ENCODE measurements at places on chromosomes 12 and 14. TPM values are rescaled to one million over a fixed set of nuclear protein-coding genes. Genes with fewer than 3 reads are reported as not detected.

PPP1R1A gene
- total RNA-seq = not detected

- H3K27me3 ChIP-seq = no peaks in the 10 kb centered on the region
- peaks cover 53% of the 10 kb centered on the region for H3K4me1 ChIP-seq
- H3K27ac ChIP-seq = peak overlapping the region; percentile 99
Measured at GRCh38 chr12:132445884-132446632, 43.9 kb upstream of the FBRSL1 start.

- peak overlapping the region; percentile 23 for H3K27ac ChIP-seq
- no peak overlapping the region for H3K4me3 ChIP-seq
- H3K4me1 ChIP-seq = peaks cover 30% of the 10 kb centered on the region
- DNase-seq = no peak
- H3K27me3 ChIP-seq = no peaks in the 10 kb centered on the region
Measured at GRCh38 chr12:57514720-57515407, 5.5 kb downstream of the DDIT3 start.

PTPRQ gene
- not detected for total RNA-seq

DNA sequence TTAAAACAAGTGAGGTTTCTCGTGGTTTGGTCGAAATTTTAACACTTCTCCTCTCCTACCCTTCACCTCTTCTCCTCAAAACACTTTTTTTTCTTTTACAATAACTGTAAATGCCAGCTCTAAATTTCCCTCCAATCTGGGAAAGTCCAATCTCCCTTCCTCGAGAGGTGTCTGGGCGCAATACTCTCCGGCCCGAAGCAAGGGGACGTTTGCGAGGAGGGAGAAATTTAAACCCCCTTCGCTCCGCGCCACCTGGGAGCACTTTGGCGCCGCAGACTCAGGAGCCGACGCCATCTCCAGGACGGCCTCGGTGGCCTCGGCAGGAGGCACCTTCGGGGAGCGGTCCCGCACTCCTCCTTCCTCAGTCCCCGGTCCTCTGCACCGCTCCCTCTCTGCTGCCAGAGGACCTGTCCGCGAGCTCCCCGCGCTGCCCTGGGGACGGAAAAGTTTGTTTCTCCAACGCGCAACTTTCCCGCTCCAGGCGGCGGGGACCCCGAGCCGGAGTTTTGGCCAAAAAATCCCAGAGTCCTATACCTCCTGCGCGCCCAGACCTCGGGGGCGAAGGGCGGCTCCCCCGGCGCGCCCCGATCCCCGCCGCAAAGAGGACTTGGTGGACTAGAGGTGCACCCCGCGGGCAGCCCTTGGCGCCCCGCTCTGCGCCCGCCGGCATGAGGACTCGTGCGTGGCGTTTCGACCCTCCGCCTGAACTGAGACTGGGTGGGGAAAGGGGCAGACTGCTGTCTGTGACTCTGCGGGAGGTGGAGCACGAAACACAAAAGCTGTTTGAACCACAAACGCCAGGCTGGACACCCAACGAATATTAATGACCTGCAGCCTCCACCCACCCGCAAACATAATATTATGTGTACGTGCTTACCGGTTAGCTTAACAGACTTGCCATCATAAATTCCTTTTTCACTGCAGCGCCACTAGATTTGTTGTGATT lies 95.2 kb upstream of the HMGA2 start:
- no peak overlapping the region for H3K4me3 ChIP-seq
- no peak overlapping the region for H3K27ac ChIP-seq
- H3K4me1 ChIP-seq = no peaks in the 10 kb centered on the region
- H3K27me3 ChIP-seq = peaks cover 48% of the 10 kb centered on the region
- DNase-seq = no peak
- no peaks in the 10 kb centered on the region for H3K36me3 ChIP-seq

DNA sequence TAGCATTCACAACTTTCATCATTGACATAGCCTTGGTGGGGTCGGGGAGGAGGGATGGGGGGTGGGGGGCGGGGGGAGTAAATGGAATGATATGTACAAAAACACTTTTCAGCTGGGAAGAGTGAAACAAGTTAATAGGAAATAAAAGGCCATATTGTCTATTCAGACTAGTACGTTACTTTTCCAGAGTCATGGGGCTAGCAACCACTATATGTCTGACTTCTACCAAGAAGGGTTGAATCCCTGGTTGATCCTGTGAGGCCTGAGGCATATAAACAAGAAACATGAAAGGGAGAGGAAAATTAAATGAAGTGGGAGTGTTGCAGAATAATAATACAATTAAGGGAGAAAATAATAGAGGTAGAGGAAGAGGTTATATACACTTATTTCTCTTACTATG lies 225.5 kb downstream of the ERC1 start:
- no peaks in the 10 kb centered on the region for H3K27me3 ChIP-seq
- no peak overlapping the region for H3K27ac ChIP-seq
- H3K36me3 ChIP-seq = no peaks in the 10 kb centered on the region
- H3K4me3 ChIP-seq = no peak overlapping the region
- H3K4me1 ChIP-seq = peaks cover 5% of the 10 kb centered on the region

- H3K27me3 ChIP-seq = peaks cover 19% of the 10 kb centered on the region
- no peak overlapping the region for H3K4me3 ChIP-seq
- no peak for DNase-seq
- peaks cover 2% of the 10 kb centered on the region for H3K4me1 ChIP-seq
- no peak overlapping the region for H3K27ac ChIP-seq
Measured at GRCh38 chr14:105165761-105166485, 2.7 kb downstream of the JAG2 start.

DNA sequence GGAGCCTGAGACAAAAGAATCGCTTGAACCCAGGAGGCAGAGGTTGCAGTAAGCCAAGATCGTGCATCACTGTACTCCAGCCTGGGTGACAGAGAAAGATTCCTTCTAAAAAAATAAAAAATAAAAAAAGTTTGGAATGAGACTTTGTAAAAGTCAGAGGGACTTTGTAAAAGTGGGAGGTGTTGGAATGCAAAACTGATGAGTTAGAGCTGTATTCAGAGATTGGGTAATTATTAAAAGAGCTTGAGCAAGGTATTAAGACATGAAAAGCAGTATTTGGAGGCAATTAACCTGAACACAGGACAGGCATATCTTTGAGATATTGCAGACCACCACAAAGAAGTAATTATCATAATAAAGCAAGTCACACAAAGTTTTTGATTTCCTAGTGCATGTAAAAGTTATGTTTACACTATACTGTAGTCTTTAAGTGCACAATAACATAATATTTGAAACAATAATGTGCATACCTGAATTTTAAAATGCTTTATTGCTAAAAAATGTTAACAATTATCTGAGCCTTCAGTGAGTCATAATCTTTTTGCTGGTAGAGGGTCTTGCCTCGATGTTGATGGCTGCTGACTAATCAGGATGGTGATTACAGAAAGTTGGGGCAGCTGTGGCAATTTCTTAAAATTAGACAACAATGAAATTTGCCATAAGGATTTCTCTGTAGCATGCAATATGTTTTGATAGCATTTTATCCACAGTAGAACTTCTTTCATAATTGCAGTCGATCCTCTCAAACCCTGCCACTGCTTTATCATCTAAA lies 33.1 kb downstream of the PHLDA1 start:
- DNase-seq = no peak
- no peak overlapping the region for H3K4me3 ChIP-seq
- no peaks in the 10 kb centered on the region for H3K27me3 ChIP-seq
- H3K27ac ChIP-seq = no peak overlapping the region
- no peaks in the 10 kb centered on the region for H3K36me3 ChIP-seq
- peaks cover 34% of the 10 kb centered on the region for H3K4me1 ChIP-seq

TEP1 gene
- 25.3 TPM for total RNA-seq

DNA sequence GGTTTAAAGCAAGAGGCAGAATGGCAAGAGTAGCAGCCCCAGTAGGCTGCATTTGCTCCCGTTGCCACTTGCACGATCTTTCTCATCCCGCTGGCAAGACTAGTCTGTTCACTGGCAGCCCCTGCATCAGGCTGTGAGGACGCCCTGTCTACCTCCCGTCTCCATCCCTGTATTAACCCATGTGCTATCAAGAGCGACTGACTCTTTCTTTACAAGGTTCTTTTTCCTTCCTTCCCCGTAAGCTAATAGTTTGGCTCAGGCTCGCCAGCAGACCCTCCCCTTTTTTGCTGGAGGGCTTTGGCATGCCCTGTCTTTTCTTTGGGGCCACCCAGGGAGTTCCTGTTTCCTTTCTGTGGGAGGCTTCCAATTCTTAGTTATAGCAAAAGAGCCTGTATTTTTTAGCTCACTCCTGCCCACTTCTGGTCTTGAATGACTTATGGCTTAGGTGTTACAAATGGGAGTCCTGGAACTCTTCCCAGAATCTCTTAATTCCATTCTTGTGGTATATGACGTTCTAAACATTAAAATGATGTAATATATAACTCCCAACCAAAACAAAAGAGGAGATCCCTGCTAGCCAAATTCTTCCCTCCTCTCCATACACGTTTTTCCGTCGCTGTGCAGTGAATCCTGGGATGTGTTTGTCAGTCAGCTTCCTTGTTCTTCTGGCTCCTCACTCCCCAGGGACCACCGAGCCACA lies 149.0 kb downstream of the PRKCH start:
- H3K27ac ChIP-seq = peak overlapping the region; percentile 92
- H3K4me3 ChIP-seq = peak overlapping the region; percentile 78
- peaks cover 63% of the 10 kb centered on the region for H3K36me3 ChIP-seq
- H3K27me3 ChIP-seq = no peaks in the 10 kb centered on the region

- no peak overlapping the region for H3K27ac ChIP-seq
- H3K4me3 ChIP-seq = no peak overlapping the region
- H3K27me3 ChIP-seq = peaks cover 19% of the 10 kb centered on the region
- no peaks in the 10 kb centered on the region for H3K4me1 ChIP-seq
- no peak for DNase-seq
Measured at GRCh38 chr14:37170993-37171392, 1.4 kb downstream of the SLC25A21 start.

DNA sequence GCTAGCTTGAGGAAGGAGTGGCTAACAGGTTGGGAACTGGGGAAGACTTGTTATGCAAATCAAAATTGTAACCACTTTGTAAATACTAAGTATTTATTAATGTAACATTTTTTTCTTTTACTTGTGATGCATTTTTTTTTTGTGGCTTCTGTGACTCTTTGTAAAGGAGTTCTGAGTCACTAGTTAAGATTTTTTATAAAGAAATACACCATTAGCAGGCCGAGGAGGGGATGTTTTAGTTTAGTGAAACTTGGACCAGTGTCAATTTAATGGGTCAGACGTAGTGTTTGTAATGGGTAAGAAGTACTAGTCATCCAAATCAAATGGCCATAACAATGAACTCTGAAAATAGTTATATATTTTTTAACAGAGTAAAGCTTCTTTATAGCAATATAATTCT lies 43.1 kb downstream of the AKAP6 start:
- peaks cover 3% of the 10 kb centered on the region for H3K27me3 ChIP-seq
- no peak overlapping the region for H3K27ac ChIP-seq
- no peak for DNase-seq
- no peaks in the 10 kb centered on the region for H3K36me3 ChIP-seq
- peaks cover 8% of the 10 kb centered on the region for H3K4me1 ChIP-seq
- no peak overlapping the region for H3K4me3 ChIP-seq

CABP1 gene
- 1.1 TPM for total RNA-seq

DNA sequence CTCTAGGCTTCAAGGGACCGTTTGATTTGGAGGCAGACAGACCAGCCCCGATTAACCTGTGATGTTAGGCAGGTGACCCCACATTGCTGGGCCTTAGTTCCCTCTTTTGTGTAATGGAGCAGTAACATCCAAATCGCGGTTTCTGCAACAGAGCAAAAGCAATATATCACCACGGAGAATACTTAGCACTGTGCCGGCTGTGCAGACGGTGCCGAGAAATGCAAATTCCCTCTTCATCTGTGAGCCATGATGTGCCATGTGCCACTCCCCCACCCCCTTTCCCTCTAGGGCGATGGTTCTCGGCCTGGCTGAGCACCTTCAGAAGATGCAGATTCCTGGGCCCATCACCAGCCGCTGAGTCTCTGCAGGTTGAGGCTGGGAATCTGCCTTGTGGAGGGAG lies 10.9 kb downstream of the BCL7A start:
- no peak overlapping the region for H3K4me3 ChIP-seq
- peaks cover 19% of the 10 kb centered on the region for H3K4me1 ChIP-seq
- peaks cover 2% of the 10 kb centered on the region for H3K27me3 ChIP-seq
- no peak for DNase-seq
- H3K27ac ChIP-seq = no peak overlapping the region

DNA sequence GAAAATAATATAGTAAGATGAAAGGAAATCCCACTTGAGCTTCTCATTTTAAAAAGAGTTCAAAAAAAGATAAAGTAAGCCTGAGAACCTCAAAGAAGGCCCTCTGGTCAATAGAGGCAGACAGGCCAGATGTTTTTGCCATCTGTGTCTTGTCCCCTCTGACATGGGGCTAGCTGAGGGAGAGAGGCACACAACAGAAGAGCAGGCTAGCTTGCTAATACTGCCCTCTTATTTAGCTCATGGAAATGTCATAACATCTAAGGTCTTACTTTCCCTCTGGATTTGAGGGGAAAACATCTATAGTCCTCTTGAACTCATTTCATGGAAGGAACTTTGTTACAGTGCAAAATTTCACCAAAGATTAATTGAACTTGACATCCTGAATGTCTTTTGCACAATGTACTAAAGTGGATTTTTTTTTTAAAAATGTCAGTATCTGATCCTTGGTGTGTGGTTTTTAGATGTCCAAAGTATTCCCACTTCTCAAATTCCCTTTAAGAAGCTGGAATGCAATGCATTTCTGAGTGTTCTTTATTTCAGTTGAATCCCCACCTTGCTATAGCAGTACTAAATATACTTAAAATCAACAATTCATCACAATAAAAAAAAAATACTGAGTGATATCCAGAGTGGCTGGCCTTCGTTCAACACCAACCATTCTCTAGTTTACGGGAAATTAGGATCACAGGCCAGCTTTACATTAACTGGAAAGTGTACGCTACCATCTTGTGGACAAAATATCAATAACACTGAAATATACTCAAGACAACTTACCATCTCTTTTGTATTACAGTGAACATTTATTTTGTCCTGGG lies 176.7 kb downstream of the PAH start:
- no peak overlapping the region for H3K4me3 ChIP-seq
- H3K27ac ChIP-seq = no peak overlapping the region
- H3K36me3 ChIP-seq = no peaks in the 10 kb centered on the region
- H3K27me3 ChIP-seq = no peaks in the 10 kb centered on the region

DNA sequence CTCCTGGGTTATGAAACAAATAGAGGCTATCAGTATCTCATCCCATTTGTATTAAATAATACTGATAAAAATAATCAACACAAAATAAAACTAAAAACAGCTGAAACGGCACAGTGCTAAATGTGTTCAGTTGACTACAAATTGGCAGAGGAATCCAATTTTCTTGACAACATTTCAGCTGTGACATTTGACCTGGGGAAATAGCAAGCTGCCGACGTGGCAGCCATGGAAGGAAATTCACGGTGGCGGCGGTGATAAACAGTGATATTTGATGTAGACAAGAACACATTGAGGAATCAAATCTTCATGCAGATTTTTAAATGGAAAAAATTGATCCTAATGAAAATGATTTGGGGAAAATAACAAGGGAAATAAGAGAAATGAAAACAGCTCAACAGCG lies 159.1 kb upstream of the RTL1 start:
- H3K27me3 ChIP-seq = no peaks in the 10 kb centered on the region
- H3K4me1 ChIP-seq = no peaks in the 10 kb centered on the region
- DNase-seq = no peak

DNA sequence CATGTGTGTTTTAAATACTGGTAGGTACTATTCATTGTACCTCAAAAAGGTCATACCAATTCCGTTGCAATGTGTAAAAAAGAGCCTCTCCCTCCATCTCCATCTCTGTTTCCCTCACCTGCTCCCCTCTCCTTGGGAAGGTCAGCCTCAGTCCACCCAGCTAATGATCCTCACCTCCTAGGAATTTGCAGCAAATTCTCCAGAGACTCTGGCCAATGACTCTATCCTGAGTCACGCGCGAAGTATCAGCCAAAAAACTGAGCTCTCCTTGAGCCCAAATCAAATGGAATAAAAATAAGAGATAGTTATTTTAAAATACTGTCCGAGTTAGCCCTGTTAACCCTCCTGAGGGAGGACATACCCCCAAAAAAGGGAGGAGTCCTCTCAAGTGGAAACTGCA lies 148.4 kb downstream of the DPF3 start:
- H3K4me1 ChIP-seq = no peaks in the 10 kb centered on the region

All from activated CD8-positive, alpha-beta T cell treated with anti-CD3 and anti-CD28 coated beads for 36 hours (primary cell).